ENCODE measurements at places on chromosomes 12 and 14.

DNA sequence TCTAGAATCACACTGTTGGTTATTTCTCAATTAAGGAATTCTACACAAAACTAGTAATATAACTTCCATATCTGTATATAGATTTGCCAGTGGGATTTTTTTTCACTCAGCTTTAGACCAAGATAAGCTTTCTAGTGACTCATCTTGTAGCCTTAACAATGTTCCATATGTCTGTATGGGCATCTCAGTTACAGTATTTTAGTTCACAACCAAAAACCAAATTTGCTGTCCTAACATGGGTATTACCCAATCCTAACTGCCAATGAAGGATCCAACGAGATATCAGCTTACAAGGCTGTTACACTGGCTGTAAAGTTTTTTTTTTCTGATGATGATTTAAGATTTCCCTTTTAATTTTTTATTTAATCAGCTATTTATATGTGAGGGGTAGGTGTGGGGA lies 31.5 kb upstream of the KRR1 start:
- no peak for DNase-seq

DNA sequence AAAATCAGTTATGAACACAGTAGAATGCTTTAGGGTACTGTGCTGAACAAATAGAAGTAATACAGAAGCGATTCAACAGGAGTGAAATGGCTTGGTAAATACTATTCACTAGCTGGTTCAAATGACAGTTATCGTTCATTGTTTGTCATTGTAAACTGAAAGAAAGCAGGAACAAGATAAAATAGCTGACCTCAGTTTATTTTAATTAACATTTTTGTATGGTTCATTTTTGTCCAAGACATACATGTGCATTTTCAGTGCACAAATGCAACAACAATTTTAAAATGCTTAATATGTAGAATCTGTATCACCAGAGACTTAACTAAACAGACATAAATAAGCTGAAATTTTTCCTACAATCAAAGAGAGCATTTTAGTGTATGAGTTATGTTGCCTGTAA lies 49.9 kb downstream of the ALX1 start:
- no peak for DNase-seq

DNA sequence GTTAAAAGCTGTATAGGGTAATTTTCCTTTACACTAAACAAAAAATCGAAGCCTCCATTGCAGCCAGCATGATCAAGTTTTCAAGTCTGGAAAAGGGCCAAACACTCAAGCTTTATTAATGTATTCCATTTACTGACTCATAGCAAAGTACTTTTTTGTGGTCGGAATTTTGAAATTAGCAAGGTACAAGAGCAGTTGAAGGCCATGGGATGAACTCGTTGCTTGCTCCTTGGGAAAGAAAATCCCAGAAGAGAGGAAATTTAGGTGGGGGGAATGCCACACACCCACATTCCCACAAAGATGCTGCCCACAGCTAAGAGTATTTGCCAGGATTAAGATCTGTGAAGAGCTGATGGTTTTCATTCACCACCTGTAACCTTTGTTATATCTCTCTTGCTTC lies 333.7 kb downstream of the EGLN3 start:
- DNase-seq, result no peak

DNA sequence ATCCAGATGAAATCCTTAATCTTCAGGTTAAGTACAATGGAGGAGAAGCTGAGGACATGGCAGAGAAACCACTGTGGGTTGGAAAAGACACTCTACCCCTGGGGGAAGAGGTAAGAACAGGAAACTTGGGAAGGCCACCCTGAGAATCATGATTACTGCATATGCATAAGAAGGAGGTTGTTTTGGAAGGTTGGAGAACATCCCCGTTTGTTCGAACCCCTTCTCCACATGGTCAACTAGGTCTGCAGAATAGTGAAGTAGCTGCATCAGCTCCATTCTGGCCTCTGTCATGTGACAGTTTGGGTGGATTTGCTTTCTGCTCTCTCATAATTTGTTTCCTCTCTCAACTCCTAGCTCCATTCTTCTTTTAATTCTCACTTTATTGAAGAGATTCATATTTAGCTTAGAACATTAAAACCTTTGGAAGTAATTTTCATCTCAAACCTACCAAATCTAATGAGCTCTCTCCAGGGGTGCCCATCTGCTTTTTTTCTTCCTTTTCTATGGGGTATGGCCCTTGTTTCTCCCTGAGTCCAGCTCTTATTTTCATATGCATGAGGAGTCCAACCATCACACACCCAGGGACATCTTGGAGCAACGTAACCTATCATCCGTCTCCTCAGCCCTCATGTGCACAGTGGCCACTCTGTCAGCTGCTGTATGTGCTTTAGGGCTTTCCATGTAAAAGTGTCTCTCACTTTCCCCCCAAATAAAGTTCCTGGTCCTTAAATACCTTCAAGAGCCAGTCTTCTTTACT lies 820.3 kb downstream of the TMEM121 start:
- no peak for DNase-seq

DNA sequence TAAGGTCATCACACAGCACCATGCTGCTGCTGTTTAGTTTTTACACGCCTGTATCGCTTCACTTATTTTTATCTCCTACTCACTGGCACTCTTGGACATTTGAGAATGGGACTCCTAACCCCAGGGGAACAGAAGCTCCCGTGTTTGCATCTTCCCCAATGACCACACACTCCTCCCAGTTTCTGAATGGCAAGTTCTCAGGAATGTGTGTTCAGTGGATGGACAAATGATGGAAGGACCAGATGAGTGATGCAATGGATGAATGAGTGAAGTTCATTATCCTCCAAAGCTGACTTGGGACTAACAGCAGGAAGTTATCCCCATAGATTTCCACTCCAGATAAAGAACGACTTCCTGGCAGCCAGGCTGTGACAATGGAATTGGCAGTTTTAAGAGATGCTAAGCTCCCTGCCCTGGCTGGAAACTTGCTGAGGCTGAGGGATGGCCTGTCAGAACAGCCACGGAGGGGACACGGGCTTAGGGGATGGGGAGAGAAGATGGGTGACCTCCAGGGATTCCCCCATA lies 231.5 kb downstream of the SLC15A4 start:
- DNase-seq, result no peak

DNA sequence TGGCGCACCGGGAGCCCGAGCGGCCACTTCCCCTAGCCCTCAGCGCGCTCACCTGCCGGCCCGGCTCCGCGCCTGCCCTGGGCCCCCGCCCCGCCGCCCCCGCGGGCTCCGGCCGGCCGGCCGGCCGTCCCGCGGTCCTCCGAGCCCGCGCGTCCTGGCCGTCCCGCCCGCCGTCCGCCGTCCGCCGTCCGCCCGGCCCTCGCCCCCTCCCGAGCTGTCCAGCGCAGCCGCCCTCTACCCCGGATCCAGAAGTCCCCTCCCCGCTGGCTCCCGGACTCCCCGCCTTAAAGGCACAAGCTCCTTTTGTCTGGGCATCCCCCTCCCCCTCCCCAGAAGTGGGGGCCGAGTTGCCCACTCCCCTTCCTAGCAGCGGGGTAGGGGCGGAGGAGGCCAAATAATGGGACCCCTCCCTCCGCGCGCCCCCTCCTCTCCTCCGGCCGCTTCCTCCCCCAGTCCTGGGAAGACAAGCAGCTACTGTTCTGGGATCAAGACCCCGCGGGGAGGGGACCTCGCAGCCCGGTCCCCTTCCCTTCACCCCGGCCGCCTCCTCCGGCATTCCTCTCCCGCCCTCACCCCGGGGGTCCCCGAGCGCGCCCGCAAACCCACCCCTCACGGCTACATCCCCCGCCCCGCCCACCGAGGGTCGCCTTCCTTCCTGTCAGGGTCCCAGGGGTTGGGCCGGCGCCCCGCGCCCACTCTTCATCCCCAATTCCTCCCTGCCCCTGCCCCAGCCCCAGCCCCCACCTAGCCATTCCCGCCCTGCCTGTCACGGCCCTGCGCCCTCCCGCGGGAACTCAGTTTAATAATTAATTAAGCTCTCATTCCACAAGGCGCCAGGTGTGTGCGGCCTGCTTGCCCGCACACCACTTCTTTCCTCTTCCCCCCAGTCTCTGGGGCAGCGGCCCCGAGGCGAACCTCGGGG lies at the start of gene ADCY6:
ADCY6 (minus strand) TSS at position 236 of the 922 bp plus-strand sequence. CDS start 5,655 bp downstream, outside the sequence.
- no peak for DNase-seq

- DNase-seq, result no peak
These were observed 85.5 kb downstream of the PTPRB start for GRCh38 chr12:70551731-70552130.

- no peak for DNase-seq
These were observed 101.1 kb downstream of the DACT1 start for GRCh38 chr14:58738876-58739275.

DNA sequence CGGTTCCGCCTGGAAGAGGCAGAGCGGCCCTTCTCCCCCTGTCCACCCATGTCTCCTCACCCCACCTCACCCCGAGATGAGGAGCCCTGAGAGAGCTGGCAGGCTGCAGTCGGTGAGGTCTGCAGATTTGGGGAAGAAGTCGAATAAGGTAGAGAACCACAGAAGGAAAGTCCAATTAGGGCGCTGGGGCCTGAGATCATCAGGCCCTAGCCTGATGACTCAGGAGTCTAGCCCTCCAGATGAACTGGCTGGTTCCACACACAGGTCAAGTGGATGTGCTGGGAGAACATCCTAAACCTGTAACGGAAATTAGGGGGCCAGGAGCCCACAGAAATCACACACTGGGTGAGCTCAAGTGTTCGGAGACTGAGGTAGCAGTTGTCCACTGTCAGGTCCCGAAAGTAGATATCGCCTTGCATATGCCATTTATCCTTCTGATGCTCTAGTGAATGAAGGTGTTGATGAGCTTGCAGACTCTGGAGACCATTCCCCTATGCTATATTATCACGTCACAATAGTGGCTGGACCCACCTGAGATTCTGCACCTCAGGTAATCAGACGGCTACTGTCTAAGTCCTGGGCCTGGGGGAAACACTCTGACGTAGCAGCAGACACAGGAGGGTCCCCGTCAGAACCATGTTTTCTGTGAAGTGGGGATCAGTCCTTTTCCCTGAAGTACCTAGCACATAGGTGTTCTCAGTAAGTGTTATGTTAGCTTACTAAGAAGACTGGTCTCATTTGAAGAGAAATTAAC lies 886 bp upstream of the METTL17 start:
- DNase-seq, result no peak

DNA sequence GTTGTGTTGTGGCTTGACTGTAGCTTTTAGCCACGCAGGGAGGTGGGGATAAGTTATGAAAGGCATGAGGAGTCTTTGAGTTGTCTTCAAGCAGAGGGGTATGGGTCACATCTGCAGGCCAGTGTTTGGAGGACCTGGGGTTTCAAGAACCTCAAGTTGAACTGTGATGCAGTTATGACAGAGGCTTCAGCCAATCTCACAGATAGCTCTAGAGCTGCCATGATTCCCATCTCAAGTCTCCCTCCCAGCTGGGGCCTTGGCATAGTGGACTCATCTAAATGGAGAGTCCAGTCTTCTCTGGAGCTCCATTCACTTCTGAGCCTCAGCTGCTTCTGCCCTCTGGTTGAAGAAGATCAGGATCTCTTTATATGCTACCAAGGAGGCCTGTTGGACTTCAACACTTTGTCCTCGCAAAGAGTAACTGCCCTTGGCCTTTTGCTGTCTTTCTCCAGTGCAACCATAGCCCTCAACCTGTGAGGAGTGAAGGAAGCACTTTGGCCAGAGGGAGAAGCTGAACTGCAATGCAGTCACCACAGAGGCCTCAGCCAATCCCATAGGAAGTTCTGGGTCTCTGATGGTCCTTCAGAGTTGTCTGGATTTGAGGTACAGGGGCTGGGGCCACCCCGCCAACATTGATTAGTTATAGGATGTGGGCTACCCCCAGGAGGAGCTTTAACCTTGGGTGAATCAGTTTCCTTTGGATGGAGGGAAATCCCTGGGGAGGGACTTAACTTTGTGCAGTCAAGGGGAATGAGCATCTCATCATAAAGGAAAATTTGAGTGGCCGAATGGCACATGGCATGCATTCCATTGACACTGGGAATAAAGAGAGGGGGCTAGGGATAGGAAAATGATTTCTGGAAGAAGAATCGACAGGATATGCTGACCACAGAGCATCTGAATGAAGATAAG lies 230.5 kb downstream of the PCNX1 start:
- DNase-seq, result no peak

DNA sequence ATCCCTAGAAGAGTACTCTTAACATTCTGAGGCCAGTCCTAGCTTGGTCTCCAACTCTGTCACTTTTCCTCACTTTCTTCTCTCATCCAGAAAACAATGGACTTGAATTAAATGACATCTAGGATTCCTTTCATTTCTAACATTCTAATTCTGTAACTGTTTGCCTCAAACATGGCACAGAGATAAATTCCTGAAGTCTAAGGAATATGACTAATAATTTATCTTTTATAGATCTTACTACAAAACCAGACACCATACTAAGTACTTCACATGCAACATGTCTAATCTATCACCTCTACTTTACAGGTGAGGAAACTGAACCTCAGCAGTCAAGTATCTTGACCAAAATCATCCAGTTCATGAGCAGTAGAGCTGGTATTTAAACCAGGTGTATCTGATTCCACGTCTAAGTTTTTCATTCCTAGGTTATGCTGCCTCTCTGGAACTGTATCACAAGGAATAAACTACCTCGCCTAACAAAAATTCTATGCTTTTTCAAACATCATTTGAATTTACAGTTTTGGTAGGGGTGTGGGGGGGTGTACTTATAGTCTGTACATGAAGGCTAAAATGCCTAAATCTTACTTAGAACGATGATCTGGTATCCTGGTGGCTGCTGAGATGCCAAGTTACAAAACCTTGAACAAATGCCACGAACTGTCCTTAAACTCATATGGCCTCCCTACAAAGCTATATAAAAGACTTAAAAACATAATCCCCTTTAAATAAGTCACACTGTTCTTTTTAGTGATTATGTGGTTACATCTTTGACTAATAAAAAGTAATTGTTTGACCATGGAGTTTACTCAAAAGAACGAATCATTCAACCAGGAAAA lies 41.6 kb downstream of the ATXN2 start:
- DNase-seq, result no peak

DNA sequence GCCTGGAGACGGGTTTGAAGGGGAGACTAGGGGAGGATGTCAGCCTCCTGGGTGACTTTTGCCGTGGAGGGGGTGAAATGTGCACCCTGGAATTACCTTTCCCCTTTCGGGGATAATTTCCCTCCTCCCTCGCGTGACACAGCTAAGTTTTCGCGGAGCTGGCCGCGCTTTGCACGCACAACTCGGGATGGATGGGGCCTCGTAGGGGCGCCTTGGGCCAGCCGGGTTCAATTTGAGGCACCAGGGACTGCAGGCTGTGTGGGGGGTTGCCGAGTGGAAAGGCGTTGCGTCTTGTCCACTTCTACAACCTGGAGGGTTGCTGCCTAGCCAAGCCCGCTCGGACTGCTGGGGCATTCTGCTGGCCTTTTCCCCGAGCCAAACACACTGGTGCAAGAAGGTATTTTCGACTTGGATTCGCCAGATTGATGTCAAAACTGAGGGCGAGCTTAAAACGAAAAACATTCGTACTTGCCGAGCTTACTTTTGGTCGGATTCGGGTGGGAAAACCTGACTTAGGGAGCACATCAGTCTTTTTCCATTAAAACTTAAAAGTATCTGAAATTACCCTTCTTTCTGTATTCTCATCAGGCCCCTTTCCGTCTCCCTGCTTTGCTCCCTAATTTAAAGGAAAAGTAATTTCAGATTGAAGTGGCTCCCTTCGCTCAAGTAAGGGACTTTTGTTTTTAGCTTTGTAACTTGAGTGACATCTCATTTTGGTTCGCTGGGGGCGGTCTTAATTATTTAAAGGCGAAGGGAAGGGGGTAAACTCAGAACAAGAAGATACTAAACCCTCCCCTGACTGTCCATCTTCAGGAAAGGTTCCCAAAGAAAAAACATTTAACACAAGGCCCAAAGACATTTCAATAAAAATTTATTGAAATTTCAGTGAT lies 14.3 kb downstream of the TBX3 start:
- no peak for DNase-seq

- no peak for DNase-seq
These were observed 85.4 kb downstream of the WSCD2 start for GRCh38 chr12:108214486-108214885.

Measured in CD4-positive, alpha-beta T cell treated with Interleukin-15 for 1 hour (primary cell).